ENCODE measurements at places on chromosomes 1 and 21. TPM values are rescaled to one million over a fixed set of nuclear protein-coding genes. Genes with fewer than 3 reads are reported as not detected.

Gene RASAL2
- total RNA-seq = 57.5 TPM

Gene HES3
- total RNA-seq = not detected

Gene NBPF3
- 3.9 TPM for total RNA-seq

Gene RASSF5
- total RNA-seq = 8.9 TPM

Gene MX2
- total RNA-seq = 9.7 TPM

Gene EDARADD
- not detected for total RNA-seq

Gene FAAH
- 6.0 TPM for total RNA-seq

Gene GJA5
- total RNA-seq = 49.7 TPM

Gene MAP10
- total RNA-seq = 0.85 TPM

Gene GJA4
- total RNA-seq = 190 TPM

Gene CHRM3
- total RNA-seq = 0.85 TPM

Gene IL24
- total RNA-seq = not detected

Gene PPIE
- 58.3 TPM for total RNA-seq

Gene IFI44
- 5.9 TPM for total RNA-seq

Gene CLEC20A
- total RNA-seq = not detected

Gene BEND5
- total RNA-seq = 3.4 TPM

Gene F5
- total RNA-seq = not detected

Gene TMEM52
- not detected for total RNA-seq

Gene DCST2
- 0.64 TPM for total RNA-seq

Gene AXDND1
- not detected for total RNA-seq

Gene SDHB
- total RNA-seq = 112 TPM

Gene CFAP141
- total RNA-seq = not detected

Gene HORMAD1
- total RNA-seq = not detected

Gene TTC22
- total RNA-seq = not detected

Gene GPR89B
- 2.9 TPM for total RNA-seq

Gene FNDC5
- total RNA-seq = 8.9 TPM

Gene CHODL
- not detected for total RNA-seq

Gene LCE2B
- total RNA-seq = not detected

Gene PSRC1
- 1.3 TPM for total RNA-seq

Gene SERINC2
- total RNA-seq = 10.7 TPM

Gene IRF6
- 7.6 TPM for total RNA-seq

Gene ANP32E
- 8.9 TPM for total RNA-seq

Gene AGT
- 79.0 TPM for total RNA-seq

Gene OR2G6
- not detected for total RNA-seq

Gene RHOU
- total RNA-seq = 27.7 TPM

Gene SPRR4
- not detected for total RNA-seq

Gene LMOD1
- total RNA-seq = 316 TPM

Gene CCDC30
- not detected for total RNA-seq

Gene RAB7B
- total RNA-seq = not detected

Gene GLRX2
- 2.8 TPM for total RNA-seq
